Neural crest cell (in vitro differentiated cells): ENCODE measurements at places on chromosomes 12 and 14.

DNA sequence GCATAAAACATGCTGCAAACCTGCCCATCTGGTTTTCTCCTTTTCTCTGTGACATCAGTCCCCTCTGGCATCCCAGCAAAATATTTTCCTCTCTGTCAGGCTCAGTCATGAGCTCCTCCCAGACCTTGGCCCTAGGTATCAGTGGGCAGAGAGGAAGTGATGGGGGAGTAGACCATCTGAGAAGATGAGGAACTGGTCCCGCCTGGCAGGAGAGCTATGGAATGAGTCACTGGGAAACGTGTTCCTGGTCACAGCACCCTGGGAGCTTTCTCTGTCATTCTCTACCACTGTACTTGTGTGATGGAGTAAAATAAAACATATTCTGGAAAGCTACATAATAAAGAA is 5.0 kb upstream of the SRSF9 start:
- DNase-seq: no peak

DNA sequence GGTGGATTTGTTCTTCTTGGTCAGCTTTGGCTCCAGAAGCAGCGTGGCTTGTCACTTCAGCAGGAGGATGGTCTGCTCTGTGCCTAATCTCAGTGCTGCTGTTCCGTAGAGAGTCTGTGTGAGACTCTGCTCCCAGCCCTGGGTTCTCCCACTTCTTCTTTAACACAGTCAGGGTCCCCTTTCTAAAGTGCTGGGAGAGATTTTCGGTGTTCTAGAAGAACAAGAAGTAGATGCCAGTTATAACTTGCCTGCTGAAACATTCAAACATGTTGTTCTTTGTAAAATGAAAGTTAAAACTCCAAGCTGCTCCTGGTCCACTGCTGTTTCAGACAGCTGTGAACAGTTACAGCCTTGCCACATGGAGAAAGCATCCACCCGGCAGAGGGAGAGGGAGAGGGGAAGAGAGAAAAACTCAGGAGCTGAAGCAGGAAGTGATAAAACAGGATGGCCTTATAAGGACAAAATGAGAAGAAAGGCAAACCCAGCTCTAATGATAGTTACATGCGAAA is 55.2 kb upstream of the CERS5 start:
- DNase-seq: peak; percentile 30

- DNase-seq: no peak
Measured at GRCh38 chr14:71498212-71498611, 434.0 kb upstream of the RGS6 start.

DNA sequence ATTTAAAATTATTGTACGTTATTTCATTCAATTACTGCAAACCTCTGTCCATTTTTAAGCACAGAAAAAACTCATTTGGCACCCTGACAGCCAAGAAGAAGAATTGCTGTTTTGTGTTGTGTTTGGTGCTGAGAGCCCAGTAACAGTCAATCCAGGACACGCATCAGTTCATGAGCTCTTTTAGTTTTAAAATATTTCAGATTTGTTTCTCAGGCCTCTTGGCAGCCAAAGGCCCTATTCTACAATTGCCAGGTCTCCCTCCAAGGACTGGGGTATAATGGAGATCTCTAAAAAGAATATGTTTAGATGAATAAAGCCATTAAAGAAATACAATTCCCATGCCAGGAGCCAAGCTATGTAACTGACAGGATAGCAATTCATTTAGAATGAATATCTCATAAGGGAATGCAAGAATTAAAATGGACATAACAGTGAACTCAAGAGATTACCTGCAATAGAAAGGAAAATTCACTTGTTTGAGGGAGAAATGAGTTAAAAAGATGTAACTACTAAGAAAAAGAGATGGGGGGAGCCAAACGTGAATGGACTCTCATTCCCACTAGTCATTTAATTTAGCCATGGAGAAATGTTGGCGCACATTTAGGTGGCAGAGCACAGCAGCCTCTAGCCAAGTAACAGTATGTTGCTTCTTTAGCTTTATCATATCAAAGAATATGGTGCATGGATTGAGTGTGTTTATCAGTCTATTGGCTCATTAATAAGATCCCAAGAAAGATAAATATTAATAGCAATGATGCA is 140.6 kb upstream of the PELI2 start:
- DNase-seq: no peak

DNA sequence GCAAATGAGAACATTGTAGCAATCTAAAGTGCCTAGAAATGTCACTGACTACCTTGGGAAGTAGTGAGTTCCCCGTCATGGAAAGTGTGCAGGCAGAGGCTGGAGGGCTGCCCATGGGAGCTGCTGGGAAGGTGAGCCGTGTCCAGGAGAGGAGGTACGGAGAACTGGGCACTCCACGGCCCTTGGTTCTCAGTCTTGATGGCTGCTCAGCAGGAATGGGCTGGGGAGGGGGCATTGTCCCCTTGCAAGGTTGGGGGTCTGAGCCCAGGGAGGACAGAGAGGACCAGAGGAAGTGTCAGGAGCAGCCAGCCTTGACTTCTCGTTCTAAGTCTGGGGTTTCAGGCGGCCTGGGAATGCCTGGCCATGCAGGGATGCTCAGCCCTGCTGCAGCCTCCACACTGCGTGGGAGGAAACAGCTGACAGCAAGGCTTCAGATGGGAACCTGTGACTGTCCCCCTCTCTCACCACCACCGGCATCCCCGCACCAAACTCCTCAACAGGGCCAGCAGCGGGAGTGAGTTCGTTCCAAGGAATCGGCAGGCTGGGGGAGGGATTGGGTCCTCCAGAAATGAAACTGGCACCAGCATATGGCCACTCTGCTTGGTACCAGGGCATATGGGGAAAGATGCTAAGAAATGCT is 140.2 kb downstream of the BCL11B start:
- DNase-seq: no peak

DNA sequence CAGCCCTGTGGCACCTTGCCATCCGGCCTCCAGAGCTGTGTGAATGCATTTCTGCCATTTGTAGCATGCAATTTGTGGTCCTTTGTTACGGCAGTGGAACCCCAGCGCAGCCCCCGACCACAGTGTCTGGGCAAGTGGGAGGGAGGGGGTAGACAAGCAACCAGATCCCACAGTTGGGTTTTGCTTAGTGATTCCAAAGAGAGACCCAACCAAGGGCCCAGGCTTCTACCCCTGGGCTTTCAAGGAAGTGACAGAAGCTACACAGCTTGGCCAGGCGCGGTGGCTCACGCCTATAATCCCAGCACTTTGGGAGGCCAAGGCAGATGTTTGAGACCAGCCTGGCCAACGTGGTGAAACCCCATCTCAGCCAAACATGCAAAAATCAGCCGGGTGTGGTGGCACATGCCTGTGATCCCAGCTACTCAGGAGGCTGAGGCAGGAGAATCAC is 17.8 kb downstream of the ZBTB42 start:
- no peak for DNase-seq

DNA sequence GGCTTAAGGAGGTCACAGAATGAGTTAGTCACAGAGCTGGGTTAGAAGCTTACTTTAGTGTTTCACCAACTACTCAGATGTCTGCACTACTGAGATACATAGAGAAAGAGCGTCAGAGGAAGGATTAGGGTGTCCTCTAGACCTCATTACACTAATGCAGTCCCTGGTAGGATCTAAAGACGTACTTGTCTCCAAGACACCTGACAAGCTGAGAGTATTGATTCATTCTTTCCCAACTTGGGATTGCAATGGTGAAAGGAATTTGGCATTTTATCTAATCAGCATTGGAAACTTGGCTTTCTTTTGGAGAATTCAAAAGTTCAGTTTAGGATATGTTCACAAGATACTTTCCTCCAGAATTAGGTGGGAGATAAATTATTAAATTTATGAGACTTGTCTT is 402.1 kb downstream of the ZFP36L1 start:
- no peak for DNase-seq

DNA sequence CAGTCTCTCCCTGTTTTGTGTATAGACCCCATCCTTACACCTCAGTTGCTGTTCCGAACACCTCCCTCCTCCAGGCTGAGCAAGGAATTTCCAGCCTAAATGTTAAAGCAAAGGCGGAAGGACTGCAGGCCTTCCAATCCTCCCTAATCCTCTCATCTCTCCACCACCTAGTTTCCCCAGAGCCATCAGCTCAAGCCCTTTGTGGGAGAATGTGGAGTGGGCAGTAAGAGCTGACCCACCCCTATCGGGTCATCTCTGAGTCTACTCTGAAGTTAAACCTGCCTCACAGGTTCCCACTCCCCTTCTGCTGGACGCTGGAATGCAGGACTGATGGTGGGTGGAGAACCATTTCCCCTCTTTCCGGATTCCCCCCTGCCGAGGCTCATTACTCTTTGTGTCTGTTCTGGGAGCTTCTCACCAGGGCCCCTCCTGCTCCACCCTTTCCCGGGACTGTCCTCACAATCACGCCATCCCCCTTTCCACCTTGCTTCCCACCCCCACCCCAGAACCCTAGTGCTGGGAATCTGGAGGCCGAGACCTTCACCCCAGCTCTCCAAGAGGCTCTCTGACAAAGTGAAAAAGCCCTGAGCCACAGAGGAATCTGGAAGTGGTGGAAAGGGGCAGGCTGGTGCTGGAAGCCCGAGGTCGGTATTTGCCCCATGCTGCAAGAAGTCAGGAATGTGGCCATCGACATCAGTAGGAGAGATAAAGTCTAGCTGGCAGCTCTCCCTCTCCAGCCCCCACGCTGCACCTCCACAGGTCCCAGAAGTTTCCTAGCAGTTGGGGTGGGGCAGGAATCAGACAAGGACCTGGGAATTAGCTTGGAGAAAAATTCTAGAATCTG is 3.3 kb upstream of the KRT18 start:
- DNase-seq: no peak

GRCh38 chr14:66509874-66510273 is 1.9 kb downstream of the GPHN start:
- DNase-seq: no peak

- no peak for DNase-seq
Measured at GRCh38 chr12:6667559-6668210, 4.8 kb upstream of the ING4 start.

- DNase-seq: no peak
Measured at GRCh38 chr12:64072916-64073575, 149.1 kb downstream of the KICS2 start.

DNA sequence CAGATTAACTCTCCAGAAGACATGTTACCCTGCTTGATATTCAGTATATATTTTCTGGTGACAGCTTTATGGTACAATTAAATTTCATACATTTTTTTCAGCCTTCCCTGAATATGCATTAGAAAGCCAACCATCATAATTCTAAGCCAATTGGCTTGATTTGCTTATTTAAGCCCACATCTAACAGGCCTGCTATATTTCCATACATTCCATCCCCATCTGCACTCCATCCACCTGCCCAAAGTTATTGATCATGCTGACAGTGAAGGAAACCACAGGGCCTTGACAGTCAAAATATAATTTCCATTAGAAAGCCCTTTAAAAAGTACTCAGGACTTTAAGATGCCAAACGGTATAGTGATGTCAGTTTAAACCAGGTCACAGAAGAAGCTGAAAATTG is 164.3 kb downstream of the GXYLT1 start:
- no peak for DNase-seq

DNA sequence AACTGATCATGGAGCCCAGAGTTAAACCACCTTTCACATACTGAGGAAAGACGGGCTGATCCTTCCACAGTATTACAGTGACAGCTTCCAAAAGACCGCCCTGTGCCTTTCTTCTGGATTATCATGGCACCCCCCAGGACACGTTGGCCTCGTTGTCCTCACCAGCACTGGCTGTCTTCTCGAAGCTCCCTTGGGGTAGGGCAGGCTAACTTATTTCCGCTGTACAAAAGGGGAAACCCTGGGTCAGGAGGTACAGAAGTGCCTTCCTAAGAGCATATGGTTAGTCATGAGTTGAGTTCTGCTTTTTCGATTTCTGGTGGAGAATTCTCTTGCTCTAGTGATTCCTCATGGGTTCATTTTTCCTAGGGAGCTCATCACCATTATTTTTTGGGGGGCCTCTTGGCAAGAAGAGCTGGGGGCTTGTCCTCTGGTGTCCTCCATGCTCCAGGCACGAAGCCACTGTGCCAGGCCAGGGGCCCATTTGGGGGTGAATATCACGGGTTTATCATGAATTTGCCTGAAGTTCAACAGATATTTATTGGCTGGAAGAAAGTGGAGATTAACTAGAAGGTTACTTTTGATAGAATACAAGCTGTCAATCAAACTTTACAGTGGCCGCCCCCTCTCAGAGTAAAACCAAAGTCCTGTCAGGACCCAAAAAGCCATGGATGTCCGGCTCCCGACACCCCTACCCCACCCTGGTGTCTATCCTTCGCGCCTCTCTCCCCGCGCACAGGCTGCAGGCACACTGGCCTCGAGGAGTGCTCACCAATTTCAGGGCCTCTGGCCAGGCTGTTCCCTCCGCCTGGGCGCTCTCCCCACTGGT is 8.8 kb upstream of the TRAF3 start:
- DNase-seq: no peak

- DNase-seq: no peak
Measured at GRCh38 chr12:100578923-100579322, 5.4 kb downstream of the GAS2L3 start.

GRCh38 chr14:85917716-85918115 is 387.8 kb downstream of the FLRT2 start:
- no peak for DNase-seq

GRCh38 chr12:120961604-120962531 is 16.5 kb upstream of the HNF1A start:
- DNase-seq: no peak
